ENCODE measurements at places on chromosomes 2 and 18.

- DNase-seq: no peak
Measured at GRCh38 chr2:240105982-240106381, 30.1 kb downstream of the COPS9 start.

DNA sequence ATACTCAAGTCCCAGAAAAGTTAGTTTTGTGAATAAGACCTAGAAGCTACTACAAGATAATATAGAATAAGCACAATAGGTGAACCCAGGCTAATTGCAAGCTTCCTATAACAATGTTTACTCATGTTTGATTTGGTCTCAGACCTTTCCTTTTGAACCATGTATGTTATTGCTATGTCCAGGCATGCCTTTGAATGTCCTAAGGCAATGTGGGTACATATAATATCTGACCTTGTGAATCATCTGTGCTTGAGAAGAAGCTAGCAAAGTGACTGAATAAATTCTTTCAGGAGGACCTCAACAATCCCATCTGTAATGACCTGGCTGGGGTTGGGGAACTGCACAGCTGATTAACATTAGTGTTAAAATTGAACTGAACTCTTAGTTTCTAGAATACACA is 1285.9 kb upstream of the CELF4 start:
- no peak for DNase-seq

GRCh38 chr2:47617523-47618271 is 165.2 kb upstream of the MSH6 start:
- no peak for DNase-seq

DNA sequence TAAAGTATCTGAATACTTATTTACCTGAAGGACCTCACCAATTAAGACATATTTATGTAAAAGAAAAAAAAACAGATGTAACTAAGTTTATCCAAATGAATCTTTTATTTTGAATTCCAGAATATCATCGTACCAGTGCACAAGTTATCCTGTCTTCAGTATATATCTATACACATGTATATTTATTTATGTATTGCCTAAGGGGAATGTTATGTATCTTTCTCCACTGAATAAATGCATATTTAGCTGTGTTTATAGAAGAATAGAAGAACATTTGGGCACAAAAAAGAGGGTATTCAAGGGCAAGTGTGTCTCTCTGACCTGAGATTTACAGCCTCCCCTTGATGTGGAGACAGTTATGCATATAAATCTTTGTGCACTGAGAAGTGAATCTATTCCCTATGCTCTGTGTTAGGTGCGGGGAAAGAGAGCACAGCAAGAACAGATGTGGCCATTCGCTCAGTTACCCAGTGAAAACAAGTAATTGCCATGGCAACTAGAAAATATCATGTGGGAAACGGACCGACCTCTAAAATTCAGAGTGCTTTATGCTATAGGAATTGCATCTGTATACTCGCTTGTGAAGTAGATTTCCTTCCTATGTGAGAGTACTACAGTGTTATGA is 39.5 kb upstream of the ASXL3 start:
- no peak for DNase-seq

- DNase-seq: no peak
Measured at GRCh38 chr2:85994421-85994777, 105.6 kb upstream of the ST3GAL5 start.

DNA sequence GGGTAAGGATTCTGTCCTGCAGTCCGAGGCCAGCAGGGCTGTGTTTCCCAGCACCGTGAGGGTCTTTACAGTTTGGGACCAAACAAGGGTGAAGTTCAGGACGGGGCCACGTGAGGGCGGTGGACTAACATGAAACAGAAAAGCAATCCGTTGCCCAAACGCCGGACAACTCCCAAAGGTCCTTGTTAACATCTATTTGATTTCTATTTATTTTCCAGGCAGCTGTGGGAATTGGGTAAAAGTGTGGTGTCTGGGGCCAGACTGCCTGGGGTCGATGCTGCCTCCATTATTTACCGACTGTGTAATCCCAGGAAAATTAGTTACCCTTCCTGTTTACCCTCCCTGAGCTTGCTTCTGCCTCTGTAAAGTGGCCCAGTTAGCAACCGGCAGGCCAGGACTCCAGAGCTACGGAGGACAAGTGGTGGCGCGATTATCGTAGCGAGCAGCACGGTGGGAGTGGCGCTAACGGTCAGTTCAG is 66.3 kb upstream of the TCF7L1 start:
- DNase-seq: peak; percentile 66

- DNase-seq: no peak
Measured at GRCh38 chr2:180115675-180116074, 108.6 kb upstream of the CWC22 start.

- DNase-seq: no peak
Measured at GRCh38 chr18:6857300-6857699, 127.8 kb downstream of the ARHGAP28 start.

DNA sequence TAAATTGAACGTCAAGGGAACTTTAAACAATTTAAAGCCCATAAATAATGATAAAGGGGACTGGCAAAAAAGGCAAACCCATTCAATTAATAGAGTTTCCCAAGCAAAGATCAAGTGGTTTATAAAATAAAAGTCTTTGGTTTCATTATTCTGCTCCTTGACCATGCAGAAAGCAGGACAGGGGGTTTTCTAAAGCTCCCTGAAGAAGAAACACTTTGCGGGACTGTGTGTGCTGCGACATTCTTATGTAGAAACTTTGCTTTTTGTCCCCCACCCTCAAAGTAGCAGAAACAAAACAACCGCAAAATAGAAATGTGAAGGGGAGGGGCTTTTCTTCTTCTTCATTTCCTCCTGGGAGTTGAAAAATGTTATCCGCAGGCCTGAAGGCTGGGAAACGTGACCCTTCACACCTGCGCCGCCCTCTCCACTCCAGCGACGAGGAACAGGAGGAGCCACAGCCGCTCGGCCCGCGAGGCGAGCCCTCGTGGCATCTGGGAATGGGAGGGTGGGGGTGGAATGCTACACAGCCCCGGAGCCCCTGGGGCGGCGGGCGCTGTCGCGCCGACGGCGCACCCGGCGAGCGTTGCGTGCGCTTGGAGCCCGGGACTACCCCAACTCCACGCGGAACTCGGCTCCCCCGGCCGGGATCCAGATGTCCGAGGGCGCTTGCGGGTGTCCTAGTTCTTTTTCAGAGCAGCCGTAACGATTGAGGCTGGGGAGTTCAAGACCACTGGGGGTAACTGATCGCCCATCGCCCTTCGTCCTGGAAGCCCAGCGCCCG is 4.3 kb upstream of the GBX2 start:
- DNase-seq: no peak

DNA sequence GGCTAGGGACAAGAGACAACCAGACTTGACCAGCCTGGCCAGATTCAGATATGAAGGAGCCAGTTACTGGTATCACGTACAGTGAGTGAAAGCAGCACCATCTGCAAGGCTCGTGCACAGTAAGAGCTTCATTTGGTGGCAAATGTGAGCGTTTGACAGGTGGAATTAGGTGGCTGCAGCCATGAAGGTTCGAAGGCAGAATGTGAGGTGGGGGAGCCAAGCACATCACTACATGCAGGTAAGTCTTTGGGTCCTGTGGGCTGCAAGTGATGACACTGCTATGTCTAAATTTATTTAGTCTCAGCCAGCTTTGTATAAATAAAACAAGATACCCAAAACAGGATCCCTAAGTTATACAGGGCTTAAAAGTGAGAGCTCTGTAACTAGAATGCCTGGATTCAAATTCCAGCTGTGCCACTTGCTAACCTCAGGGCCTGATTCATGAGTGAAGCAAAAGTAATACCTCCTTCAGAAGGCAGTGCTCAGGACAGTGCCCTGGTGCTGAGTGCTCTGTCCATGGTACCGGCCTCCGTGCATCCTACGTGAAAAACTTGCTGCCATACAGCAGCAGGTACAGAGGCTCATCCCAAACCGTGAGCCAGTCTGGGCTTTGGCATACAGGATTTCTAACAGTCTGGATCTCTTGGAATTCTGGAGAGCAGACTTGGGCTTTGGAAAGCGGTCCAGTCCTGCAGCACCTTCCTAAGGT is 18.6 kb downstream of the DDX18 start:
- no peak for DNase-seq

GRCh38 chr18:2223849-2224248 is 347.5 kb downstream of the METTL4 start:
- DNase-seq: no peak

- no peak for DNase-seq
Measured at GRCh38 chr18:36297417-36298125, at the start of gene FHOD3. FHOD3 (plus strand) TSS chr18:36297713; CDS start chr18:36297836, 123 bp downstream.

DNA sequence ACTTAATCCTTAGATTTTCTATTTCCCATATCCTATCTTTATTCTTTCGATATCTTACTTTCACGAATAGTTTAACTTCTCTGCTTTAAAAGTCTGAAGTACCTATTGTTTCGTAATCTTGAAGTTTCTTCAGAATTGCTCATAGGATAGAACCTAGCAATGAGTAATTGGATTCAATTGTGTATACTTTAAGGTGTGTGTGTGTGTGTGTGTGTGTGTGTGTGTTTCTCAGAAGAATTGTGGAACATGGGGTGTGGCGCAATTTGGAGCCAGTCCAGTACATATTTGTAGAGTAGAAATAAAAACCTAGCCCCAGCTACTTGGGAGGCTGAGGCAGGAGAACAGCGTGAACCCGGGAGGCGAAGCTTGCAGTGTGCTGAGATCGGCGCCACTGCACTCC is 897.6 kb downstream of the BCL11A start:
- DNase-seq: no peak

GRCh38 chr2:232504438-232504837 is 15.8 kb upstream of the PRSS56 start:
- no peak for DNase-seq

All from glomerular endothelial cell (primary cell).